ENCODE measurements at places on chromosomes 2 and 18. TPM values are rescaled to one million over a fixed set of nuclear protein-coding genes. Genes with fewer than 3 reads are reported as not detected.
A peak's percentile ranks its signal among the peaks of the same experiment; 100 is the strongest.

DNA sequence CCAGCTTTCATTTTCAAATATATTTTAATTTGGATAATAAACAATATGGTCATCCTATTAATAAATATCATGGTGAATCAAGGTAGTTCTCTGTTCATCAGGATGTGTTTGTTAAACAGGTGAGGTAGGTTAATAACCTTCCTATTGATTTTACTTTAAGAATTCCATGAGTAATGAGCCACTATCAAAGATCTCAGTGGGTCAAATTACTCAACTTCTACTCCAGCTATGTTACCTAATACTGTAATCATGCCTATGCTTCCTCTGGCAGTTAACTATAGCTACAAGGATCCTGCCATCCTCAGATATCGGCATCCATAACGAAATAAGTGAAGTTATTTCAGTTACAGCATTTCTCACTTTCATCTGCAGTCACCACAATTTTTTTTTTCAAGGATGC, 289.6 kb upstream of the SLC8A1 start:
- no peak overlapping the region for H3K4me3 ChIP-seq
- H3K27ac ChIP-seq = no peak overlapping the region
- no peaks in the 10 kb centered on the region for H3K36me3 ChIP-seq
- H3K27me3 ChIP-seq = no peaks in the 10 kb centered on the region
- no peaks in the 10 kb centered on the region for H3K4me1 ChIP-seq
- DNase-seq = no peak

DNA sequence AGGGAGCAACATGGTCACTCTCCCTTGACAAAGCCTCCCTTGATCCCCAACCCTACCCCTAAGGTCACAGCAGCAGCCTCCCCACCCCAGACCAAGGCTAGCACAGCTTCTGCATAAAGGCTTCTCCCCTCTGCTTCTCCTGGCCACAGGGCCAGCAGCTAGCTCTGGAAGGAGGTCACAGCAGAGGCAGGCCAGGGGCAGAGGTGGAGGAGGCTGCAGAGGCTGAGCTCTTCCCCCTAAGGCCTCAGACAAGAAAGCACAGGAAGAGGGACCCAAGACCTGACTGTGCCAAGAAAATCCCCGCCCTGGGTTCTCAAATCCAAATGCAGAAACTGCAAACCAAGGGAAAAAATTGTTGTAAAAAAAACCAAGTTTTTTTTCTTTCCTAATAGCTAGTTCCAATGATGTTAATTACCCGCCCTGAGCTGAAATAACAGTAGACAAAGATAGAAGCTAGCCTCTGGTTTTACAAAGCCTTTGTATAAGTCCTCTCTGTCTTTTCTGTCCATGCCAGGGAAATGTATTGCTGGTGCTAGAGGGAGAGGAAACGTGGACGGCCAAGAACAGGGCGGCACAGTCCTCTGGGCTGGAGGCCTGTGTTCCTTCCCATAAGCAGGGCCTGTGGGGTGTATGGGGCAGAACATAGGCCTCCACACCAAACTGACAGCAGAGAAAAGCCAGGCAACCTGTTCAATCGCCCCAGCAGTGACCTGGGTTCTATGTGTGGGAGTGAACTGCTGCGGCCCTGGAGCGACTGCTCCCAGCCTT, 79.5 kb downstream of the POLR1A start:
- no peak overlapping the region for H3K4me3 ChIP-seq
- H3K27me3 ChIP-seq = no peaks in the 10 kb centered on the region
- DNase-seq = no peak
- H3K36me3 ChIP-seq = peaks cover 7% of the 10 kb centered on the region
- no peak overlapping the region for H3K27ac ChIP-seq

GRCh38 chr18:11407940-11408339, 201.5 kb upstream of the SLC35G4 start:
- no peak for DNase-seq
- H3K4me3 ChIP-seq = no peak overlapping the region
- H3K27ac ChIP-seq = no peak overlapping the region
- no peaks in the 10 kb centered on the region for H3K4me1 ChIP-seq

GRCh38 chr2:54559006-54559445, 102.9 kb downstream of the SPTBN1 start:
- peak overlapping the region; percentile 89 for H3K27ac ChIP-seq
- H3K27me3 ChIP-seq = no peaks in the 10 kb centered on the region
- H3K4me1 ChIP-seq = peaks cover 14% of the 10 kb centered on the region
- no peak for DNase-seq
- peak overlapping the region; percentile 66 for H3K4me3 ChIP-seq
- H3K36me3 ChIP-seq = no peaks in the 10 kb centered on the region

Gene FZD7
- 2.3 TPM for total RNA-seq

GRCh38 chr18:6954501-6954900, 163.1 kb downstream of the LAMA1 start:
- no peak for DNase-seq
- no peak overlapping the region for H3K27ac ChIP-seq
- no peaks in the 10 kb centered on the region for H3K36me3 ChIP-seq
- H3K27me3 ChIP-seq = no peaks in the 10 kb centered on the region
- H3K4me1 ChIP-seq = peaks cover under 1% of the 10 kb centered on the region

Gene HRH4
- 0.11 TPM for total RNA-seq

DNA sequence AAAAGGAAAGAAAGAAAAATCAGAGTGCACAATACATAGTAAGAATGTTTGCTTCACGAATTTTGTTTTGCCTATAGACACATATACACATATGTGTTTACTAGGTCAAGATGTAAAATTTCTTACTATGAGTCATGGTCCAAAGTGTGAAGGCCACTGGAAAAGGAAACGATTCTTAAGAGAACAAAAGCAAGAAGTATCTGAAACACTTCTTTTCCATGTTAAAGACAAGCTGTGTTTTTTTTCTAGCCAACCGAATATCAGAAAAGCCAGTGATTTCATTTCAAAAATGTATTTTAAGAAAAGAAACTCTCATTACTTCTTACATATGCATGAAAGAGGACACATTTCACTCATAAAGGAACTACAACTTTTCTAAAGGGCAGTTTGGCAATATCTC, 24.9 kb downstream of the PECR start:
- H3K4me1 ChIP-seq = no peaks in the 10 kb centered on the region
- no peak overlapping the region for H3K4me3 ChIP-seq
- DNase-seq = no peak
- H3K36me3 ChIP-seq = no peaks in the 10 kb centered on the region
- no peaks in the 10 kb centered on the region for H3K27me3 ChIP-seq

GRCh38 chr2:317501-318424, 29.9 kb upstream of the ALKAL2 start:
- no peak overlapping the region for H3K4me3 ChIP-seq
- no peaks in the 10 kb centered on the region for H3K36me3 ChIP-seq
- H3K27ac ChIP-seq = no peak overlapping the region
- no peaks in the 10 kb centered on the region for H3K27me3 ChIP-seq
- DNase-seq = no peak
- no peaks in the 10 kb centered on the region for H3K4me1 ChIP-seq

DNA sequence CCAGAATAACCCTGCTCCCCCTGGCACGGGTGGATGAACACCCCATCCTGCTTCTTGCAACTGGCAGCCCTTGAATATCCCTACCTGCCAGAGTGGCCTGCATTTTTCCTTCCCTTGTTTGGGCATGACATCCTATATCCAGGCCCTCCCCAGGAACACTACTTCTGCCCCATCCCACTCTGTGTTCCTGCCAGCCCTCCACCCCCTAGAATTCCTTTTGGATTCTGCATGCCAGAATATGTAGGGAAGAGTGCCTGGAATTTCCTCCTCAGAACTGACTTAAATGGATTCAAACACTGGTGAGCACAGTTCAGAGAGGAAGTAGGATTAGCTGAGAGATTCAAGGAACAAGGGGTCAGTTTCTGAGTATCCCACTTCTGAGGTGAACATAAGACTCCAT, 123.5 kb upstream of the PELI1 start:
- no peaks in the 10 kb centered on the region for H3K4me1 ChIP-seq
- no peak overlapping the region for H3K27ac ChIP-seq
- no peaks in the 10 kb centered on the region for H3K27me3 ChIP-seq
- no peaks in the 10 kb centered on the region for H3K36me3 ChIP-seq

- DNase-seq = no peak
- no peaks in the 10 kb centered on the region for H3K4me1 ChIP-seq
- no peaks in the 10 kb centered on the region for H3K27me3 ChIP-seq
- no peaks in the 10 kb centered on the region for H3K36me3 ChIP-seq
- no peak overlapping the region for H3K4me3 ChIP-seq
Observed at GRCh38 chr2:118697781-118698180, 149.7 kb downstream of the EN1 start.

GRCh38 chr18:35971661-35972196, 750 bp upstream of the RMP24 start:
- H3K27me3 ChIP-seq = no peaks in the 10 kb centered on the region
- H3K27ac ChIP-seq = peak overlapping the region; percentile 85
- H3K36me3 ChIP-seq = no peaks in the 10 kb centered on the region

Gene IL36A
- not detected for total RNA-seq

Gene LDLRAD4
- 17.0 TPM for total RNA-seq

DNA sequence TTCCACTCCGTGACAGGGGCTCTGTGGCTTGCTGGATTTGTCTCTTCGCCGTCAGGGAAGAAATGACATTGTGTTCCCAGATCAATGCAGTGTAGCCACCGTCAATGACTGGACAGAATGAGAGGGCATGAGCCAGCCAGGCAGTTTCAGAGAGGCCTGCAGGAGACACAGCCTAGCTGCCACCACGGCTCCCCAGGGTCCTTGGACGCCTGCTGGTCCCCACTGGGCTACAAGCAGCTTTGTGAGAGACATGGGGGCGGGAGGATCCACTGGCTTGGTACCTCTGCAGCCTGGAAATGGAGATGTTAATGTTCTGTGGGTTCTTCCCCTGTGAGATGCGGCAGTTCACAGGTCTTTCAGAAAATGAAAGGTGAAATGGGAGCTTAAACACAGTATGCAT, 12.1 kb upstream of the AMER3 start:
- DNase-seq = no peak
- H3K4me3 ChIP-seq = no peak overlapping the region
- no peaks in the 10 kb centered on the region for H3K4me1 ChIP-seq
- H3K27ac ChIP-seq = no peak overlapping the region
- no peaks in the 10 kb centered on the region for H3K27me3 ChIP-seq

Gene SLC40A1
- total RNA-seq = 43.6 TPM

Gene PROM2
- total RNA-seq = 27.4 TPM

- no peaks in the 10 kb centered on the region for H3K27me3 ChIP-seq
- no peak overlapping the region for H3K4me3 ChIP-seq
- no peaks in the 10 kb centered on the region for H3K4me1 ChIP-seq
- no peak for DNase-seq
Observed at GRCh38 chr2:143433251-143433650, 304.0 kb downstream of the ARHGAP15 start.

DNA sequence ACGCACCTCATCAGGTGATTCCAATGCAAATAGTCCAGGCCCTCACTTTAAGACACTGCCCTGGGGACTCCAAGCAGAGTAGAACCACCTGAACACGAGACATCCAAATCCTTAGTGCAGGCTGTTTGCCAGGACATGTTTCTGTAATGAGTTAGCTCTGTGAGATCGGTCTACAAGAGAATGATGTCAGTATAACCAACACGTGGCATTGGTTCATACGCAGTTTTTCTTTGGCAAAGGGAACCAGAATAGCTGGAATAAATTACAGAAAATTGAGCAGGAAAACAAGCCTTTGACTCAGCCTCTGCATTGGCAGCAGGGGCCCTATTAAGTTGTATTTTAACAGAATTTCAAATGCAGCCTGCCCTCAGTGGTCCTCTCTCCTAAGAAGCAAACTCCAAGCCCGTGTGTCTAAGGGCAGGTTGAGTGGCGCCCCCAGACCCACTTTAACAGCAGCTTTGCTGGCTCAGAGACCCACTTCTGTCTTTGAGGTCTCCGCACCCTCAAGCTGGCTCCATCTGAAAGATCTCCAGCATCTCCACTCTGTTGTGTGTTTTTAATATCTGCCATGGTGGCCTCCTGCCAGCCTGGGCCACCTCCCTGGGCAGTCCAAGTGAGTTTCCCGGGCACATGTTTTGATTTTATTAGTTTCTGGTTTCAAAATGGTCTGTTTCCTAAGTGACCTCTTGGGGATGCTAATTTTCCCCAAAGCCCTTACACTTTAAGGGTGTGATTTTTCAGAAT, 61.3 kb downstream of the ALPK2 start:
- H3K36me3 ChIP-seq = no peaks in the 10 kb centered on the region
- no peak overlapping the region for H3K4me3 ChIP-seq
- no peaks in the 10 kb centered on the region for H3K4me1 ChIP-seq
- no peak overlapping the region for H3K27ac ChIP-seq

Data from colonic mucosa (tissue), 4 donors.